AG04449 (cell line): ENCODE measurements at places on chromosomes 6 and 20.

DNA sequence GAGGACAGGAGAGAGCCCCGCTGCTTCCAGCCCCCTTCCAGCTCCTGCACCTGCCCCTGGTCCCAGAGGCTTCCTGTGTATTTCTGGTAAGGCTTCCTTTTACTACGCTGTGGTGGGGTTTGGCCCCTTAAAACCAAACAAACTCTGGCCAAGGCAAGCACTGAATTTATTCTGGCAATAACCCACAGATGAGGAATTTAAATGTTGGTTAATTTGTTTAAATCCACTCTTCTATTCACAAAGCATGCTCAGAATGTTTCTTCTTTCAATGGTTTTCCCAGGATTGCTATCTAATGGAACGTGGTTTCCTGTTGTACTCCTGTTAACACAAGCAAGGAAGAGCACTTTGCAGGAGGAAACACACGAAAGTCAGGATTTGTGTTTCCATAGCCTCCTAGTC lies 236.5 kb upstream of the FOXQ1 start:
- DNase-seq = no peak

- DNase-seq = peak; percentile 23
Measured at GRCh38 chr20:6142348-6142993, 19.6 kb upstream of the FERMT1 start.

DNA sequence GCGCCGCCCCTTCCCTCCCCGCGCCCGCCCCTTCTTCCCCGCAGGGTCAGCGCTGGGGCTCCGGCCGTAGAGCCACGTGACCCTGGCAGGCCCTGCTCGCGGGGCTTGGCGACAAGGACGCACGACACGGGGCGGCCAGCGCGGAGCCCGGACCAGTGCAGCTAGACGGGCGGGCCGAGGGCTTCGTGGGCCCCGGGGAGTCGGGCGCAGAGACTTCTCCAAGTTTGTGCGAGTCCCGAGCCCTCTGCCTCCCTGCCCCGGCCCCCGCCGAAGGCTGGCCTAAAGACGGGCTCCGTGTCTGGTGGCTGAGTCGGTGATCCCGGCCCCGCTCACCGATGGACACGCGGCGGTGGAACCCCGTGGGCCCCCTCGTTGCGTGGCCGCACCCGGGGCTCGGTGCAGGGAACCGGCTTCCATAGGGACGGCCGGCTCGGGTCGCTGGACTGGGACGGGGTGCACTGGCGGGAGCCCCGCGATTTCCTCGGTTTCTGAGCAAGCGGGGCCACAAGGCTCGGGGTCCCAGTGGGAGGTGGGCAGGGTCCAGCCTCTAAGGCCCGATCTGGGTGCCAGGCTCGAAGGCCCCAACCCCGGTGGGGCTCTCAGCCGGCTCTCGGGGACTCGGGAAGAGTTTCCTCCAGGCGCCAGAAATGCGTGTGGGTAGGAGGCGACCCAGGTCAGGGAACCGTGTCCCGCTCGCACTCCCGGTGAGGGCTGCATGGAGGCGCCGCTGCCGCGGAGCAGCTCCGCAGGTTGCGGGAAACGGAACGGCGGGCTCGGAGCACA lies 452 bp upstream of the GATA5 start:
- DNase-seq = no peak

DNA sequence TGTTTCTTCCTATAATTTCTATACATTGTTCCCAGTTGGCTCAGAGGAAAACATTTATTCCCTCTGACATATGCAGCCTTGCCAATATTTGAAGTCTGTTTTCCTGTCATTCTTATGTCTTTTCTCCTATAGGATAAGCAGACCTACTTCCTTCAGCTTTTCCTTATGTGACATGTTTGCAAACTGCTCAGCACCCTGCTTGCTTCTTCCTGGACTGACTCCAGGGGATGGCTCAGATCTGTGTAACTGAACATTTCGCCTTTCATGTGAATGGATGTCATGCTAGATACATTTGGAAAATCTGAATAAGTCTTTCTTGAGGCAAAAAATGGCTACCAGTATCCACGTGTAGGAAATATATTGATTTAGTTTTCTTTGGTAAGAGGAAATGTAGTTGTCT lies 113.2 kb downstream of the CARMIL1 start:
- DNase-seq = no peak

DNA sequence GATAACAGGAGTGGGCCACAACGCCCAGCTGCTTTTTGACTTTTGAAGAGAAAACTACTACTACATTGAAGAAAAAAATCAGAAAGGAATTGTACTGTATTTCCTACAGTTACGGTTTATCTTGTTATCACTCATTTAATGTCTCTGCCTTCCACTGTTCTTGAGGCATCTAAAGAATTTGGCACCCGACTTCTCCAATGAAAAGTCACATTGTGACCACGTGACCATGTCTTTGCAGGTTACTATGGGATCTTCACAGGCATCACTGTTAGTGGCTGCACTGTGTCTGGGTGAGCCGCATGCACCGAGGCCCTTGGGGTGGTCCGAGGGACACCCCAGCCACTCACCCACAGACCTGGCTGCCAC lies 26.8 kb downstream of the RRBP1 start:
- no peak for DNase-seq
